ENCODE measurements at places on chromosomes 7 and 10.
A peak's percentile ranks its signal among the peaks of the same experiment; 100 is the strongest.

DNA sequence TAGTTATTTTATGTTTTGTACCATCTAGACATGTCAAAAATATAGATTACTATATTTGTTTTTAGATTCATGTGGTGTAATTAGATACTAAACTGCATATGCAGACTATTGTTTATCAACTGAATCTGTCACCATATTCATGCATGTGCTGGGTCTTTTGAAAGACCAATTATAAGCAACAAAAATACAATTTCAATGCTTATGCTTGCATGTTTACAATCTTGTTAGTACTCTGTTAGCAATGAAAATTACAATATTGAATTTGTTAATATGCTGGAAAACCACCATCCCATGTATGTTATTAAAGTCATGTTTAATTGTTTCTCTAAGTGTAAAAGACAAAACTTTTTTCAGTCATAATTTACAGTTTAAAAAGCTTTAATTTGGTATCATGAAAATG is 140.9 kb downstream of the HGF start:
- DNase-seq, result no peak

GRCh38 chr10:73218431-73219191 is 28.4 kb downstream of the DNAJC9 start:
- peak; percentile 59 for DNase-seq

GRCh38 chr7:22444181-22444971 is 55.6 kb downstream of the STEAP1B start:
- no peak for DNase-seq

DNA sequence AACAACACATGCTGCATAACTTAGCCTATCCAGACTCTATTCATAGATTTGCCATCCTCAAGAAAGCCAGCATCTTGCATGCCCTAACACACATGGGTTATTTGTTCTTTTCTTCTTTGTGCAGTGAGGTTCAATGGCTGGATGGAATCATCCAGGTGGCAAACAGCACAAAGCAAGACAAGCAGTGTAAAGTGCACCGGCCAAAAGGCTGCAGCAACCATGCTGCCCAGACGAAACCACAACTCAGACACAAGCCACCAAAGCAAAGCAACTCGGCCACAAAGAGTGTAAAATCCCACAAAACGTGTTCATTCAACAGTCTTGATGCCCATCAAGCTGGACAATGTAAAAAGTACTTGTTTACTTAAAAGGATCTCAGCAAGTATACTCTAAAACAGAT is 76.9 kb downstream of the PIP4K2A start:
- no peak for DNase-seq

- no peak for DNase-seq
Measured at GRCh38 chr7:113062499-113062898, 24.1 kb downstream of the GPR85 start.

GRCh38 chr7:43767311-43767710 is 8.8 kb downstream of the BLVRA start:
- DNase-seq, result no peak

GRCh38 chr10:132890301-132890700 is 52.1 kb downstream of the CFAP46 start:
- no peak for DNase-seq

DNA sequence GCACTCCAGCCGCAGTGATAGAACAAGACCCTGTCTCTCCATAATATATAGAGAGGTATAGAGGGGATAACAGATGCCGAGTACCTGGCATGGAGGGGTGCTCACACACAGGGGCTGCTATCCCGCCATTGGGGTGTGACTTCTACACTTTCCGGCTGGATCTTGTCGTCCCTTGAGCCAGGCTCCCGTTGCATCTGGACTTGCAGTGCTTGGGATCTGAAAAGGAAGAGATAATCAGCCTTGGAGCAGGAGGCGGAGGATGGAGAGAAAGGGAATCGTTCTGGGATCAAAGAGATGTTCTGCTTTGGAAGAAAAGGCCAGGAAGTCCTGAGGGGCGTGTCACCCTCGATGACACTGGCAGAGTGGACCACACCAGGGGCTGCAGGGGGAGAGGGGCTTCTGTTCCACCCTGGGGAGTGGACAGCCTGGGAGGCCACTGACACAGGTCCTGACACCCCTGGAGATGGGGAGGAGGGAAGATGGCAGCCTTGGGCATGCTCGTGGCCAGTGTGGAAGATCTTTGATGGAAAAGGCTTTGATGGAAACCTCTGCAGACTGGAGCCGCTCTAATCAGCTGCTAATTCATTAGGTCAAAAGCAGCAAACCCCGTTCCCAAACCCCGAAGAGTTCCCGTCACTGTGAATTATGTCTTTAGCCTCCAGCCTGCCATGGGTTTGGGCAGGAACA is 85.1 kb downstream of the CARD11 start:
- no peak for DNase-seq

- no peak for DNase-seq
Measured at GRCh38 chr7:140883378-140883777, 41.4 kb downstream of the BRAF start.

GRCh38 chr10:91758303-91759146 is 39.7 kb upstream of the TNKS2 start:
- peak; percentile 67 for DNase-seq

GRCh38 chr10:104430360-104430759 is 76.7 kb downstream of the CFAP58 start:
- no peak for DNase-seq

DNA sequence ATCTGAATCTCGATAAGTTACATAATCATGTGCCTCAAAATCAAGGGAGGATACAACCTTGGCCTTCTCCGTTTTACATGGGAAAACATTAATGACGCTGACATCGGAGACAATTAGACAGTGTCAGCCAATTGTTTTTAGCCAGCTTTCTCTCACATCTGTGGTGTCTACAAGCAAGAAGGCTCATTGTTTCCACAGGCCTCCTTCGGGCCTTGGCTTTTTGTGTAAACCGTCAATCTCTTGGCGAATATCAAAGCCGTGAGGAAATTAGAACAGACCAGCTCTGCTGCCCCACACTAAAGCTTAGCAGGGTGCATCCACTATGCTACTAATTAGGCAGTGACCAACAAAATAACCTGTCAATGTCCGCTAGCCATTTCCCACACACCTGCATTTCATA is 43.2 kb downstream of the VAX1 start:
- DNase-seq, result no peak

- no peak for DNase-seq
Measured at GRCh38 chr7:29086545-29086944, 59.8 kb downstream of the CPVL start.

DNA sequence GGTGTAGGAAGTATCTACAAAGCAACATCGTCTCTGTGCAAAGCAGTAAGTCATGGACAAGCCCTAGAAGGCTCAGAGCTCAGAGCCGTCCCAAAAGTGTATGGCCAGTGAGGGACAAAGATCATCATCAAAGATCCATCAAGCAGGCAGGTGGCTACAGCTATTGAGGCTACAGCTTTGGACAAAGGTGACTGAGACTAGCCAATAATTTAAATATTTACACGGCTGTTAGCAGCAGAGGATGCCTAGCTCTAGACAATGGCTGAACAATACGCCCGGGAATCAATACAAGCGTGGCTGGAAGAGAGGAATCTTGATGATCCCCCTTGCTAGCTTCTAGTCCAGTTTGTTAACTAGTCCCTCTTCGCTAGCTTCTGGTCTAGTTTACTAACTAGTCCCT is 17.9 kb downstream of the NMT2 start:
- DNase-seq, result no peak

- no peak for DNase-seq
Measured at GRCh38 chr10:74314166-74314565, 163.1 kb downstream of the ADK start.
